ENCODE measurements at places on chromosomes 11 and 22.

DNA sequence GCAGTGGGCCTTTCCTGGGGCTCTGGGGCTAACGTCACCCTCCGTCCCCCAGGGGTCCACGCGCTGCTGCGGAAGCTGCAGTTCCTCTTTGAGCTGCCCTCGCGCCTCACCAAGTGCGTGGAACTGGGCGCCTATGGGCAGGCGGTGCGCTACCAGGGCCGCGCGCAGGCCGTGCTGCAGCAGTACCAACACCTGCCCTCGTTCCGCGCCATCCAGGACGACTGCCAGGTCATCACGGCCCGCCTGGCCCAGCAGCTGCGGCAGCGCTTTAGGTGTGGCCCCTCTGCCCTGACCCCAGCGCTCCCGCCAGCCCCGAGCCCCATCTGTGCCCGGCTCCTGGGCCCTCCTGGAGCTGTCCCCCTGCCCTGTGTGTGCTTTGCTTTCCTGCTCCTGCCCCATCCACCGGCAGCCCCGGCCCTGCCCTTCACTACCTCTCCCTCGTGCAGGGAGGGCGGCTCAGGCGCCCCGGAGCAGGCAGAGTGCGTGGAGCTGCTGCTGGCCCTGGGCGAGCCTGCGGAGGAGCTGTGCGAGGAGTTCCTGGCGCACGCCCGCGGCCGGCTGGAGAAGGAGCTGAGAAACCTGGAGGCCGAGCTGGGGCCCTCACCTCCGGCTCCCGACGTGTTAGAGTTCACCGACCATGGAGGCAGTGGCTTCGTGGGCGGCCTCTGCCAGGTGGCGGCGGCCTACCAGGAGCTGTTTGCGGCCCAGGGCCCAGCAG is 3.8 kb upstream of the TM7SF2 start:
- DNase-seq = no peak

DNA sequence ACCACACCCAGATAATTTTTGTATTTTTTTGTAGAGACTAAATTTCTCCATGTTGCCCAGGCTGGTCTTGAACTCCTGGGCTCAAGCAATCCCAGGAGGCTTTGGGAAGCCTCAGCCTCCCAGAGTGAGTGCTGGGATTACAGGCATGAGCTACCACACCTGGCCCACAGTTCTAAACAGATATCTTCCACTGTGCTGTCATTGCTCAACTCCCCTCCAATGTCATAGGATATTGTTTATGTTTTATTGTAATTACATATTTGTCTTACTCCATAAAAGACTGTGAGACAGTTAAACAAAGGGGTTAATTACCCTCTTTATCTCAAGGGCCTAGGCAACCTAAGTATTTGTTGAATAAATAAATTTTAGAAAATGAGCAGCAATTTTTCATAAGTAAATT is 204.2 kb downstream of the GRM5 start:
- no peak for DNase-seq

- no peak for DNase-seq
These were observed 19.1 kb downstream of the ABCC8 start for GRCh38 chr11:17457396-17458173.

DNA sequence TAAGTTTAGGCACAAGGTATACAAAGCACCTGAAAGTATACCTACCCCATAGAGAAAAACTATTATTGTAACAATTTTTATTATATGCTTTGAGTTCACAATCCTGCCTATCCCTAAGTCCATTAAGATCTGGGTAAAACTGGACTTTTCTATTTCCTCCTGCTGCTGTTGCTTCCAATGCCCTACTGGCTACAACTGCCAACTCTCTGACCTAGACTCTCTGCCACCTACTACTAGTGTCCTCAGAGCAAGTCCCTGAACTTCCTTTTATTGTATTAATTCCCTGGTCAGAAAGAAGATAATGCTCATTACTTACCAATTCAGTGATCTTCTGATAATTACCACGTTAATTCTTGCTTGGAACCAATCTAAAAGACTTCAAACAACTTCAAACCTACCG is 70.3 kb downstream of the RBFOX2 start:
- no peak for DNase-seq

DNA sequence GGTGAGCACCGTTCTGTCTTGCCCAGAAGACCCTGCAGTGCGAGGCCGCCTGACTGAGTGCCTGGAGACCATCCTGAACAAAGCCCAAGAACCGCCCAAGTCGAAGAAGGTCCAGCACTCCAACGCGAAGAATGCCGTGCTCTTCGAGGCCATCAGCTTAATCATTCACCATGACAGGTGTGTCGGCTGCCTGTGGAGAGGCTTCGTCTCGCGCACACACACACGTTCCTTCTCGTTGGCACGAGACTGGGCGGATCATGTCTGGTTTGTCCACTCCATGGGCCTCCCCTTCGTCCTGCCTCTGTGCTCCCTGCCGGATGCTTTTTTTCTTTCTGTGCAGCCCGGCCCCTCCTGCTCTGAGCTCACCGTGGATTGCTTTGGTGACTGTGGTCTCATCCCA is 51.1 kb downstream of the MUC6 start:
- no peak for DNase-seq

DNA sequence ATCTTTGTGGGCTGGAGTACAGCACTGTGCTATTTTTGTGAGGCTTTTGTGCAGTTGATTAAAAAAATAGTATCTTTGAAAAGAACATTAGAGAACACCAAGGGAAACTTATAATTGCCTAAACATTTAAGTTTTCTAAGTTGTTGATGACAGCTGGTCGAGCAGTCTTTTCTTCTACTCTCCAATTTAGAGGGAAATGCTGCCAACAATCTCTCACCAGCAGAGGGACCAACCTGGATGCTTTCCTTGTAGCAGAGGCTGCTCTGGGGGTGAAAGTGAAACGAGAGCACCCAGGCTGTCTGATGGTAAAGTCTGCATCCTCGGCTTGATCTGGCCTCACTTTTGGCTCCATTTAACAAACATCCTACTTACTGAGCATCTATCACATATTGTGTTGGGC is 1286.5 kb upstream of the TENM4 start:
- no peak for DNase-seq

- peak; percentile 13 for DNase-seq
These were observed 226.4 kb downstream of the FAM76B start for GRCh38 chr11:95563173-95563572.

- no peak for DNase-seq
These were observed 33.8 kb downstream of the CAPN1 start for GRCh38 chr11:65215441-65216076.

DNA sequence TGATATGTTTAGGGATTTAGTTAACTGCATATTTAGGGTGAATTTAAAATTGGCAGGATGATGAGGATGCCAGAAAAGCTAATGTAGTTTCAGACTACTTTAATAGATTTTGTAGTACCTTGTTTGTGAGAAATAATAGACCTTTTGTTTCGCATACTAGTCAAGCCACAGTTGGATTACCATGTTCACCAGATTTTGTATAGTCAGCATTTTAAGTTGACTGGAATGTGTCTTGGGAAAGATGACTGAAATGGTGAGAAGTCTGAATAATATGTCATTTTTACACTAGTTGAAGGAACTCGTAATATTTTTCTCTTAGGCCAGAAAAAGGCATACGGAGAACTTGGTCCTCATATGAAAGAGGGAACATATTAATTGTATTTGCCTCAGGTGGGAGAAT is 23.4 kb downstream of the ATM start:
- no peak for DNase-seq

DNA sequence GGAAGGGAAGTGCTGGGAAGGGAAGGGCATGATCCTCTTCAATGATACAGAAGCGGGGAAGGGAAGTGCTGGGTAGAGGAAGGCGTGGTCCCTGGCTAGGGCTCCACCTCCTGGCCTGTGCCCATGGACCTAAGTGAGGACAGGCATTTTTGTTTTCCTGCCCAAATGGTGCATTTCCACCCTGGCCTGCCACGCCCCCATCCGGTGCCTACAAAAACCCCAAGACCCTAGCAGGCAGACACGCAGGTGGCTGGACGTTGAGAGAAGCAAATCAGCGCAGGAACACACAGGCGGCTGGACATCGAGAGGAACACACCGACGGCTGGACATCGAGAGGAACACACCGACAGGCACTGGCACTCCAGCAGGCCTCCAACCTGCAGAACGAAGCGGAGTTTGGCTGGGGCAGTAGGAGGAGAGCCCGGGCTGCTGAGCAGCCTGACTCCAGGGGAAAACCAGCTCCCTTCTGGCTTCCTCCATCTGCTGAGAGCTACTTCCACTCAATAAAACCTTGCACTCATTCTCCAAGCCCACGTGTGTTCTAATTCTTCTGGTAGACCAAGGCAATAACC is 628.3 kb downstream of the BUD13 start:
- no peak for DNase-seq

DNA sequence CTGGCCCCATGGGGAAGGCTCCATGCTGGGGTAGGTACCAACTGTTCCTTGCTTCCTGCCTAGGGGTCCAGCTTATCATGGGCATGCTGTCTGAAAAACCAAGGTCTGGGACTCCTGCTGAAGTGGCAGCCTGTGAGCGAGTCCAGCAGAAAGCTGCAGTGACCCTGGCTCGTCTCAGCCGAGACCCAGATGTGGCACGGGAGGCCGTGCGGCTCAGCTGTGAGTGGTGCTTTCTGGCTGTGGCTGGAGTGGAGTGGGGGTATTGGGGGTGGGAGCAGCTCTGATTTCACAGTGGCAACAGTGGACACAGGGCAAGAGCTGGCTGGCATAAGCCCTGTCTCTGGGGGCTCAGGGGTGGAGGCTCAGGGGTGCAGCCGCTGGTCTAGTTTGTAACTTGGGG is 124.1 kb downstream of the INSC start:
- no peak for DNase-seq

- no peak for DNase-seq
These were observed 13.8 kb upstream of the PICK1 start for GRCh38 chr22:38043151-38044039.
